Fibroblast of skin of left biceps (primary cell): ENCODE measurements at places on chromosomes 7 and 10.

DNA sequence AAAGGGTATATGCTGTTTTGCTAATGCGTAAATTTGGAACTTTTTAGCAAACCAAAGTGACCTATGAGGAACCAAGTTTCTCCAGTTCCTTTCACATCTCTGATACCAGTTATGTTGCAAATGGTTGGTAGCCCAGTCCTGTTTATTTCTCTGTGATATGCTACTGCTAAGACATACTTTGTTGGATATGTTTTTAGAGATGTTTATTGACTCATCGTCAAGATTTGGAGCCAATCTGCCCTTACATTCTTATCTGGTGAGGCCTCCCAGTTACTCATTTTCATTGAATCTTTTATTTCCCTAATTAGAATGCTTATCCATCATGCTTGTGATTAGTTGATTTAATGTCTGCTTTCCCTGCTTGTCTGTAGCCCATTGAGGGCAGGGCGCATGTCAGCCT lies 58.9 kb downstream of the LRGUK start:
- no peak for DNase-seq

- DNase-seq: no peak
These were observed 6.8 kb downstream of the LMBR1 start for GRCh38 chr7:156886020-156886795.

DNA sequence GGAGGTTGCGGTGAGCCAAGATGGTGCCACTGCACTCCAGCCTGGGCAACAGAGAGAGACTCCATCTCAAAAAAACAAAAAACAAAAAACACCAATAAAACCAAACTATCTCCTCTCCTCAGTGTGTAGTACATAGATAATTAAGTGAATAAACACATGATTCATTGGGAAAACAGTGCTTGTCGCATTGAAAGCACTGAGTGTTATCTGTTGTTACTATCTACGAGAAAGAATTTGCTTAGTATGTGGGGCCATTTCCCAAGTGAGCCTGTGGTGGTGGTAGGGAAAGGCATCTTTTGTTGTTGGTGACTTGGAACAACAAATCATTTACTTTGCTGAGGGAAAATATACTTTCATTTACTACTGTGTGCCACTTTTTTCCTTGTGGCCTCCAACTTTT lies 42.6 kb downstream of the RSBN1L start:
- DNase-seq: no peak

DNA sequence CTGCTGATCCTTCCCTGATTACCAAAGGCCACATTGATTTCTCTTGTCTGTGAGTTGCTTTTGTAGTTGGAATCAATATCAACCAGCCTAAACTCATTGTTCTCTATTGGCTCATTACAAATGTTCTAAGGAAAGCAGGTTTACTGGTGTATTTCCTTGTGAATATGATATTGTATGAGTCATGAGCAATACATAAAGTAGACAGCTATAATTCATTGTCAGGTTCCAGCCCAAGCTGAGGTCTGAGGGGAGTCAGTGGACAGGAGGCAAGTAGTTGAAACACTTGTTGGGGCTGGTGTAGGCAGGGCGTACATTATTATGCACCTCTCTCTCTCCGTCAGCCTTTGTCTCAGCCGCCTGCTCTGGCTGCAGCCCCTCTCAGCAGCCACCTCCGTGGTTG lies 451.7 kb downstream of the IPMK start:
- no peak for DNase-seq

- no peak for DNase-seq
These were observed 50.3 kb upstream of the CHST15 start for GRCh38 chr10:124143721-124144120.

DNA sequence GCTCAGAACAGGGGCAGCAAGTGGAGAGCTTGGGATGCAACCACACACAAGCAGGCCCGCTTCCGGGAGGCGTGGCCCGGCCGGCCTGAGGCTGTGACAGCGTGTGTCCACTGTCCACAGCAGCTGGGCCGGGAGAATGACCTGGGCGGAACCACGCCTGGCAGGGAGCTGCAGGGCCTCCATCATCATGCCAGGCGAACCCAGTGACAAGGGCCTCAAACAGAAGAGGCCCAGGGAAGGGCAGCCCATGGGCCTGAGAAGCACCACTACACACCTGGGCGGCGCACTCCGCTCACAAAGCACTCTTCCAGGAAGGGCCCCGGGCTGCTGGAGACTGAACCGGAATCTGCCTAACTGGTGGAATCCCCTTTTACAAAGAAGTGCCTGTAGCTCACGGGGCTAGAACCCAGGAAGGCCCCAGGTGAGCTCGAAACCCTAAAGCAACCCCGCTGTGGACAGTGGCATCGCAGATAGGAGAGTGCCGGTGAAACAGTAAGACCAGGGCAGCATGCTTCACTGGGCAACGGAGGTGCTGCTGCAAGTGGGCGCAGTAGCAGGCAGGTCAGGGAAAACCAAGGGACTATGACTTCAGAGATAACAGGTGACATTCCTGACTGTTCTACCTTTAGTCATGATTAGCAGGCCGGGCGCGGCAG lies 66.0 kb downstream of the MAD1L1 start:
- no peak for DNase-seq

DNA sequence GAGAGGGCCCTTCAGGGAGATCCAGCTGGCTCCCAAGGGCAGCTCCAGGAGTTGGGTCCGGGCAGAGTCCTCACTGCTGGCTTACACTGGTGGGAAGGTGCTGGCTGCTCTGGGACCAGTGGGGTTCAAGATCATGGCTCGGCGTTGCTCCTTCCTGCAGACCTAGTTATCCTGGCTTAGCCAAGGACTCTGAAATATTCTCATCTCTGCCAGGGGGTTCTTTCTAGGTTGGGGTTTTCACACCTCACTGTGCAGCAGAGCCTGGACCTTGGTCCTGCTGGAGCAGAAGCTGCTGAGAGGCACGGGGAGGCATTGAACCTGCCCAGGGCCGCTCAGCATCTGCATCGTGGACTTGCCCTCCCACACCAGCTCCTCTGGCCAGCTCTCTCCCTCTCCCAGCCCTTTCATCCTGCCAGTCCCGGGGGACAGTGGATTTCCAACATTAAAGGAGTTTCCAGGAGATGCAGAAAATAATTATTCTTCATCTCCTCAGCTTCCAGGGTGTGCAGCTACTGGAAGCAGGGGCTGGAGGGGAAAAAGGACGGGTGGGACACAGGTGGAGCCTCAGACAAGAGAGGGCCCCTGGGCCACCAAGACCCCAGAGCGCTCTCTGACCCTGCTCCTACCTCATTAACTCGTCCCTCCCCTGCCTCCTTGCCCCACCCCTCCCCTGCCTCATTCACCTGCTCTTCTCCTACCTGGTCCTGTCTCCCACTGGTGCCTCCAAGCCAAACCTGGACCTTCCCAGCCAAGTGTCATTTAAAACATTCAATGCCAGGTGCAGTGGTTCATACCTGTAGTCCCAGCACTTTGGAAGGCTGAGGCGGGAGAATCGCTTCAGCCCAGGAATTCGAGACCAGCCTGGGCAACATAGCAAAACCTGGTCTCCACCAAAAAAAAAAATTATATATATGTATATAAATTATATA lies 42.5 kb downstream of the JAKMIP3 start:
- no peak for DNase-seq

GRCh38 chr7:156177422-156178055 lies 365.3 kb upstream of the SHH start:
- DNase-seq: no peak

- no peak for DNase-seq
These were observed 40.2 kb upstream of the PAX2 start for GRCh38 chr10:100705139-100705538.

- DNase-seq: no peak
These were observed 75.4 kb downstream of the NOC3L start for GRCh38 chr10:94287336-94287735.

GRCh38 chr7:30906515-30907240 lies 5.0 kb upstream of the AQP1 start:
- no peak for DNase-seq

DNA sequence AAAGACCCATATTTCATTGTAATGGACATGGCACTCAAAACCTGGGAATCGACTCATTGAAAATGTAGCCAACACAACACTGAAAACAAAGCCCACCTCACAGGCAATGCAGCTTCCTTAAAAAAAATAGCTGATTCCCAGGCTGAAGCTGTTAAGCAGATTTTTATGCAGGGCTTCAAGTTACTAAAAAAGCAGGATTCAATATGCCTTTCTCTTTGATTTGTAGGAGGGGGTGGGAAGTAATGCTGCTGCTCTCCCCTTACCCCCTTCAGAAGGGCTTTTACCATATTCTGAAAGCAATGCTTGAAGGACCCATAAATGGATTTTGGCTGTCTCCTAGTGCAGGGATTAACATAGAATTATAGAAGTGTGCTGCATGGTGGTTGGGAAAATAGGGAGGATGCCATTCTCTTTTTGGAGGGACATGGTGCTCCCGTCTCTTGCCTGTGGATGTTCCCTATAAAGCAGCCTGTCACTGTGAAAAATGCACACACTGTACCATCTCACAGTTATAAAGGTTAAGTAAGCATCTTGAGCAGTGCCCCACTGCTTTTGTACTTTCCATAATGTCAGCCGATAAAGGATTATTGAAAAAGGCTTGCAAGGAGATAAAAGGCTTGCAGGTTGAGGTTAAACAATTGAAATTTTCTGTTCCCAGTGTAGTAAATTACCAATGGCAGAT lies 262.8 kb downstream of the AUTS2 start:
- DNase-seq: no peak

DNA sequence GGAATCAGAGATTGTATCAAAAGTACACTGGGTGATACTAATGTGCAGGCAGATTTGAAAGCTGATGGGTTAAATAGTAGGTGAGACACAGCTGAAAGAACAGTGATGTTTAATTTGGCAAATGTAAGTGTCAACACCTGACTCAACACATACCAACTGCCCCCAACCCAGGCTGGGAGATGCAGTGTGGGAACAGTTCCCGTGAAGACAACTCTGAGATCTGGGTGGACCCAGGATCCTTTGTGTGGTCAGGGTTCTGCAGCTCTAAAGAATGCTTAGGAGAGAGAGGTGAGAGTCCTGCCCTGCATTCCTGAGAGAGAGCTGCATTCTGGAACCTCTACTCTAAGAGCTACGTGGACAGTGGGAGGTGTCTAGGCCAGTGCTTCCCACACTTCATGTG lies 479.7 kb downstream of the RPS24 start:
- no peak for DNase-seq

DNA sequence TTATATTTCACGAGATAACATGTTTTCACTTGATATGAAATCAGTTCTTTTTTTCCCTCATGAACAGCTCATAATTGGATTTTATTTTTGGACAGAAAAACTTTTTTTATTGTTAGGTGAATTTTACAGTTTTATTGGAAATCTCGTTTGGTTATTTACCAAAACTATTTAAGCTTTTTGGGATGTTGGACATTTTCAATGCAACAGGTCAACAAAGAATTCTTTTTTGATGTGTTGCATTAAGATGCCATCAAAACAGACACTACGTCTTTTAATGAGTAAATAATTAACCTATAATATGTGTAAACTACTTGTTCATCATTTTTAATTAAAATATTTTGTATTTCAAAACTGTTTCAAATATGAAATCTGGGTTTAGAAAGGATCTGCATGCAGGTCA lies 5.3 kb downstream of the KMT2E start:
- no peak for DNase-seq

- DNase-seq: no peak
These were observed 45.7 kb upstream of the SLC39A12 start for GRCh38 chr10:17906002-17906401.

DNA sequence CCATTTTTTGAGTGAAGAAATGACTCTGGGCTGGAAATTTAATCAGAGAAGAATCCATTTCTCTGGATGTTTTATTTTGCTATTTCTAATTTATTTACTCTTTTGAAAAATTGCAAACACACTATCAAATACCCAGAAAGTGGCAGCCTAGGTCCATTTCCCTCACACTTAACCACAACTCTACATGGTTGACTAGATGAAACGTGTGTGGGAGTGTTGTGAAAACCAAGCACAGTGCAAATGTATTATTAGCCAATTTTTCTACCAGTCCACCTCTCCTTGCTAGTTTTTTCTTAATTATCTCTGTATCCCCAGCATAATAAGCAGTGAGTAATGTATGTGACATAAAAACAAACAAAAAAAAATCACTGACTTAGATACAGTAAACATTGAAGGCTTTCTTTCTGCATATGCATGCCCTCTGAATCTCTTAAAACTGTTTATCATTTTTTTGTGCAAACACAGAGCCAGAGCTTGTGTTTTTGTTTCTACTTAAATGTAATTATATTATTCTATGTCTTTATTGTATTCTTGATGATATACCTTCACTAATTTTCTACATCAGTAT lies 30.9 kb downstream of the SCIN start:
- DNase-seq: no peak

DNA sequence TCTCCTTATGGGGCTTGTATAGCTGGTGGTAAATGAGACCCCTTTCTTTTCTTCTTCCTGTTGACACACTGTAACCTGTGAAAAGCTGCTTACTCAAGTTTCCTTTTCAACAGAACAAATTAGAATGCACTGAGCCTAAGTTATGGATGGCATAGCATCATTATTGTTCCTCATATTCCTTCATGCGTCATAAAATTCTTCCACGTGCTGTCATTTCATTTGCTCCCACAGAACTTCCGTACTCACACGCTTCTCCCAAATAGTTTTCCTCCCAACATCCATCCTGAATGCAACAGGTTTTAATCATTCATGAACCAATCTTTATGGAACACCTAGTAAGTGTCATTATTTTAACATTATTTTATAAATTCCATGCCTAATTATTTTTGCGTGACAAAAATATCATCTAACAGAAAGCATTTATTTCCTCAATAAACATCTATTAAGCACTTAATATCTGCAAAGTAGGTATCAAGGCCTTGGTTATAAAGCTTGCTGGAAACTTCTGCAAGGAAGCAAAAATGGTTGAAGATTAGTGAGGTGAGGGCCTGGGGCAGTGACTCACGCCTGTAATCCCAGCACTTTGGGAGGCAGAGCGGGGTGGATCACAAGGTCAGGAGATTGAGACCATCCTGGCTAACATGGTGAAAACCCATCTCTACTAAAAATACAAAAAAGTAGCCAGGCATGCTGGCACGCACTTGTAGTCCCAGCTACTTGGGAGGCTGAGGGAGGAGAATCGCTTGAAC lies 18.9 kb upstream of the SEPTIN7 start:
- no peak for DNase-seq

- no peak for DNase-seq
These were observed 26.6 kb upstream of the GJD4 start for GRCh38 chr10:35578618-35578956.

- DNase-seq: no peak
These were observed 11.6 kb upstream of the ADAMTS14 start for GRCh38 chr10:70660722-70661121.

- no peak for DNase-seq
These were observed 9.9 kb downstream of the PTPRE start for GRCh38 chr10:127916826-127917225.

DNA sequence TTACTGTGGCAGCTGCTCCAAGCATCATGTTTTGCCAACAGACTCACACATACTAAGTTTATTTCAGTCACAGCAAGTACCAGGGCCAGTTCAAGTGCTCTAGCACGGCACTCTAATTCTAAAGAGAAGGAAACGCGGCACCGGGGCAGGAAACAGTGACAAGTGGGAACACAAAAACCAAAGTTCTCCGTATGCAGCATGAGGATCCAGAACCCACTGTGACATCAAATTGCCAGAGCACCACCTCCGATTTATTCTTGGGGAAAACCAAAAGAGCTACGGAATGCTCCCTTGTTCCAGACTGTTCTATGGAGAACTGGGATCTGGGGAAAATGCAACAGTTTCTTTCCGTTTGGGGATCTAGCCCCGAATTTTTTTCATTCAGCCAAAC lies 448 bp upstream of the PTER start:
- DNase-seq: no peak
